ENCODE measurements at places on chromosomes 7 and 10.
A peak's percentile ranks its signal among the peaks of the same experiment; 100 is the strongest.

DNA sequence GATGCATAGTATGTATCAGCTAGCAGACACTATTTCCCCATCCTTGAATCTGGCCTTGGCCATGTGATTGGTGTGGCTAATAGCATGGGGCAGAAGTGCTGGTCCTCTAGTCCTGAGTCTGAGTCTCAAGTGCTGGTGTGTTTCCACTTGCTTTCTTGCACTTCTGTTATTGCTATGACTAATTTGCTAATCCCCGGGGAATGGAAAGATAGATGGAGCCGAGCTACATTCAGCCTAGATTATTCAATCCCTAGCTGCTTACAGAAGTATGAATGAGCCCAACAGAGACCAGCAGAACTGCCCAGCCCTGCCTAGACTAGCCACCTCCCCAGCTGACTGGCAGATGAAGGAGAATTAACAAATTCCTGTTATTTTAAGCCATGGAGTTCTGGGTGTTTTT is 53.2 kb upstream of the SYPL1 start:
- DNase-seq = no peak

GRCh38 chr10:14382531-14382930 is 51.8 kb upstream of the FRMD4A start:
- no peak for DNase-seq

DNA sequence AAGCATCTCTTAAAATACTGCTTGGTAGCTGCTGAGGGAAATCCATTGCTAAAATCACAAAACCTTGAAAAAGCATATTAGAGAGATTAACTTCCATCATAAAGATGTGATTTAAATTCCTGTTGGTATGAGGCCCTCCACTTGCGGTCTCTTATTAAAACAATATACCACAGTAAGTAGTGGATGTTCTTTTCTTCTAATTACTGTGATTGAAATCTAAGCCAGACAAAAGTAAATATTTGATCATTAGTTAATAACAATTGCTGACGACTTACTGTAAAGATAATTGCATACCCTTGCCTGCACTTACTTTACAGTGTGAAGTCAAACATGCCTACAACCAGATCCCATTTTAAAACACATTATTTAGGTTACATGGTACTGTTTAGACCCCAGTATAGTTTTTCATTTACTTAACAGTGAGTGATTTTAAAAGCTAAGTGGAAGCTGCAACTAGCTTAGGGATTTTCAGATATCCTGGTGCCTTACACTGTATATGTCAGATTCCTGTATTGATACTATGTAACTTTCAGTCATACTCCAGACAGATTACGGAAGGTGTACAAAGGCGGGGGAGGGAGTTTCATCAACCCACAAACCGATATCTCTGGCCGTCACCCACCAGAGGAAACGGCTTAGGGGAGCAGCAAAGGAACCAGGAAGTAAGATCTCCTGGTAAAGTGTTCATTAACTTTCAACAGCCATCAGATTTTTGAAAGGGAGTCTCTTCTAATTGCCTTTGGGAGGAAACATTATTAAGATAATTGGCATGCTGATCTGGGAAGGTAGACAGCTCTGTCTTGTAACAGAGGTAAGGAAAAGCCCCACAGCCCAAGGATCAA is 986 bp downstream of the NRP1 start:
- peak; percentile 53 for DNase-seq

- DNase-seq = no peak
Observed at GRCh38 chr7:141748396-141748795, 10.2 kb downstream of the SSBP1 start.

DNA sequence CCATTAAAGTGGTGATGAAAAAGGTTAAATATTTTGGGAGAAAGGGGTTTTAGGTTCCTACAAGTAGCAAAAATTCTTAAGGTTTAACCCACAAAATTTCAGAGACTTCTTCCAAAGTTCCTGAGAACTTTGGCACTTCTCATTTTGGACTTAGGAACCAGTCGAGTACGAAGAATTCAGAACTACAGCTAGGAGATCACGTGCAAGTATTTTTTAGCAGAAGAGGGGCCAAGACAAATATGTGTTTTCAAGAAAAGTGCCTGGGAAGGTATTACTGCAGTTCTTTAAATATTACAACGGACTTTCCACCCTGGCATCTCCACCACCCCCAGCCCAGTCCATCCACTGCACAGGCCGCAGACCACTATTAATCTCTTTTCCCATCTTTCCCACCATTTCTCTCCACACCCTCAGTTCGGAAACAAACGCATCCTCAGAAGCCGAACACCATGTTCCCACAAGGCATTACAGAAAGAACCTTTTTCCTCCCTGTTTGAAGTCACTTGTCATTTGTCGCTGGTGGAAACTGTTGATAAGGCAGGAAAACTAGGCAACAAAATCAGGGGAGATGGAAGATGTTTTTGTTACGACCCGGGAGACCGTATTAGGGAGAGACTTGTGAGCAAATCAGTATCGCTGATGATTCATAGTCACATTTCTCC is 7.1 kb downstream of the INHBA start:
- no peak for DNase-seq

- DNase-seq = peak; percentile 15
Observed at GRCh38 chr10:69179089-69179742, 818 bp upstream of the SUPV3L1 start.

DNA sequence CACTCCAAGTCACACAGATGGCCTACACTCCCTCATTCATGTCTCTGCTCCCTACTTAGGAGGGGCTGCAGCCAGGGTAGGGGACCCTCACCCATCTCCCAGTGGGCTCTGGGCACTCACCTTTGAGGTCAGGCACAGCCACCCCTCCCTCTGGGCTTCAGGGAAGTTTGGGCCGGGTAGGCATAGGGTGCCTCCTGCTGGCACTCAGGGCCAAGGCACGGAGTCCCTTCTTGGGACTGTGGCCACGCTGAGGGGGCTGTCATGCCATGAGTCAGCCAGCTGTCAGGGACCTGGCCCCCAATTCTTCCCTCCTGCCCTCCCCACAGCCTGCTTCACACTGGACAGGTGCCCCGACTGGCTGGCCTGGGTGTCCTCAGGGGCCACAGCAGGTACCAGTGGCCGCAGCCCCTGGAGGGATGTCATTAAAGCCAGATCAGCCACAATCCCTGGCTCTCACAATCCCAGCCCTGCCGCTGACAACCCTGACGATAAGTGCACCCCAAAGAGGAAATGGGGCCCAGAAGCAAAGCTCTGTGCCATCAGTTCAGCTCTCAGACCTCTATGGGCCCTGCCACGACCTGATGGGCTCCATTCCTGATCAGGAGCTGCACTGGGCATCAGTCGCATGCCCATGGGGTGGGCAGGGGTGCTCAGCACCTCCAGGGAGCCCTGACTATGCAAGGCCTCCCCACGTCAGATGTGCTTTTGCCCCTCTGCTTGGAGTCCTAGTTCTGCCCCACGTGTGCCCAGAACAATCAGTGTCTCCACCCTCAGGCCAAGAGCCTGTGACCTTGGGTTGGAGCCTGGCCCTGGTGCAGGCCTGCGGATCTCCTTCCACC is 34.1 kb upstream of the RET start:
- no peak for DNase-seq

DNA sequence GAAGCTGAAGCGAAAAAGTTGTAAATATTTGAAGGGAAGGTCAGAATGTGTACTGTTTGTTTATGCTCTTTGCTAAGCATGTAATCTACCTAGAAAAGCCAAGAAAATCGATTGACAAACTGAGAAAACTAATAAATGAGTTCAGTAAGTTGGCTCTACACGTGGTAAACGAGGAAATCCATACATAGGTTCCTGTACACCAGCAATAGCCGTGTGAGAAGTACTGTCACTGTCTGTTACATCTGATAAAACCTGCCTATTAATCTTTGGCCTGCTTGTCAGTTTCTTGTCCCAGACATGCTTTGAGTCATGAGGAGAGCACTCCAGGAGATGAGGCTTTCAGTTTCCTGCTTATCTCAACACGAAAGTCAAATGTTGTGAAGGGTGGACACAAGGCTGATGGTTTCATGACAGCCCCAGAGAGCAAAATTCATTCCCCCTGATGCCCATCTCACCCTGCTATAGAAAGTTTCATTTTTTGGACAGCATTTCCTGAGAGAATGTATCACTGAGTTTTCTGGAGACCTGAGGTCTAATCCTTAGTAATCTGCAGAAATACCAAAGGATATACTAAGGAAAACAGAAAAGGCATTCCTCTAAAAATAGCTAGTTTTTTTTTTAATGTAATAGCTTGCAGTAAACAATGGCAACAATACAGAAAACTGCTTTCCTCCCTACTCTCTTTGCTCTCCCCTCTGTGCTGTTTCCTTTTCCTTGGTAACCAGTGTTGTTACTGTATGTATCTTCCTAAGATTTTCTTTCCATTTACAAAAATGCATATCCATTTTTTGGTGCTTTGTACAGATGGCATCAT is 18.8 kb downstream of the BMPR1A start:
- DNase-seq = no peak

GRCh38 chr10:74750848-74751274 is 75.5 kb upstream of the KAT6B start:
- DNase-seq = no peak

DNA sequence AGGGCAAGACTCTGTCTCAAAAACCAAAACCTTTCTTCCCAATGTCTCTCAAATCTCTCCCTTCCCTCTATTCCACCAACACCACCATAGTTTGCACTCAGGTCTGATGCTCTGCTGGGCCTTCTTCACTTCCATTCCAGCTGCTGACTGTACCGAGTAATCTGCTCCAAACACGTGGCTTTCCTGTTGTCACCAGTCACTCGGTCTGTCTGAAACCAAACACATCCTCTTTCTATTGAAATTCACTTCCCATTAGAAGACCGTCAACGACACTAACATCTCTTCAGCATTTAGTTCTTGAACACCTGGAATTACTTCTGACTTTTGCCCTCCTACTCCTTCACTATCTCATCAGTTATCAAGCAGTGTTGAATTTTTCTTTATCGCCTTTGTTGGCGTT is 4.7 kb upstream of the NRF1 start:
- no peak for DNase-seq

- DNase-seq = no peak
Observed at GRCh38 chr7:132108563-132108962, 467.7 kb downstream of the PLXNA4 start.

GRCh38 chr10:66045859-66046258 is 880.0 kb upstream of the LRRTM3 start:
- no peak for DNase-seq

DNA sequence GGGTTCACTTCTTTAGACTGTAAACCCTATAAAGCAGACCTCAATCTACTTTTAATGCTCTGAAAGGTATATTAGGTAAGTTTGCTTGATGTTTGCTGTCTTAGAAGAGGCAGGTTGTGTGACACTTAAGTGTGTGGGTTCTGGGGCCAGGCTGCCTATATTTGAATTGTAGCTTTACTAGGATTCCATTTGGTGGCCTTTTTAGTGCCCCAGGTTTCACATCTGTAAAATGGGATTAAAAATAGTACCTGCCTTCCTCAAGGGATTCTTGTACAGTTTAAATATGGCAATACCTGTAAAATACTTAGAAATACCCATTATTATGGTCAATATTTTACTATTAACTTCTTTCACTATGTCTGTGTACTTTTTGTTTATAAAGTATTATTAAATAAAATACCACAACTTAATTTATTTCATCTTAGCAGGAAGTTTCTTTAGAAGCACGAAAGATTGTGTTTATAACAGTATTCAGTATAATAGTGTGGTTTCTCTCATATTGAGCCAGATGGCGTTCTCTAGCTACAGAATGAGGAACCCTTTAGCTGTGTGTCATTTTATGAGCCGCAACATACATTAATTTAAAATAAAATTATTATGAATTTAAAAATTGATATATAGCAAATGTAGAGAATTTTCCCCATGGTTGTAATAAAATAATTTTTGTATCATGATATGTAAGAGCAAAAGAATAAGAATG is 94.2 kb downstream of the CDK14 start:
- DNase-seq = no peak

DNA sequence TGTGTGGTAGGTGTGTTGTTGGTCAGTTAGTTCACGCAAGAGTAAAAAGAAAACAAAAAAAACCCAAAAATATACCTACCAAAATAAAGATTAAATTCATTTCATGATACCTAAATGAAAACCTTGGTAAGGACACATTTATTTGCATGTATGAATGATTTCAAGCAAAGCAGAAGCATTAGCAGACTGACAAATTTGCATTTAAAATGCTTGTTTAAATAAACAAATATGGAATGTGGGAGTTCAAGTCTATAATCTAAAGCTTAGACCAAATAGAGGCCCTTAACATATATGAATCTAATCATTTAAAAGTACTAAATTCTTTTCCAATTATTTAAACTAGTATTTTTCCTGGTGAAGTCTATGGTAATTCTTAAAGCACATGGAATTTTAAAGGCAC is 35.8 kb downstream of the GNAT3 start:
- DNase-seq = no peak

- DNase-seq = peak; percentile 69
Observed at GRCh38 chr7:362402-363096, 72.6 kb downstream of the FOXL3 start.

- DNase-seq = no peak
Observed at GRCh38 chr7:144824360-144824759, 11.5 kb downstream of the TPK1 start.

DNA sequence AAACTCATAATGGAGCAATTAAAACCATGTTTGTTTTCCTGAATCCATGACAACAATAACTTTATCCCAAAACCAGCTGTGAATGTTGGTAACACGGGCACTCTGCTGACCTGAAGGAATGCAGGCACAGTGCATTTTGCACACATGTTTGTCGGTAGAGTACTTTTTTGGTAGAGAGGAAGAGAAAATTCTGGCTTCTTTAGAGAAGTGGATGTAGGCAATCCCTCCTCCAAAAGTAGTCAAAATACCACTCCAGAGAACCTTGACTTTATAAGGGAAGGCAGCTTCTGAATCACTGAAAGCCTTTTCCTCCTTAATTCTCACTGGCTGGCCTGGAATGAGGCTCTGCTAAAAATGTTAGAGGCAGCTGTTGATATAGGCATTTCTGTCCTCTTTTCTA is 15.8 kb upstream of the ACTA2 start:
- no peak for DNase-seq

DNA sequence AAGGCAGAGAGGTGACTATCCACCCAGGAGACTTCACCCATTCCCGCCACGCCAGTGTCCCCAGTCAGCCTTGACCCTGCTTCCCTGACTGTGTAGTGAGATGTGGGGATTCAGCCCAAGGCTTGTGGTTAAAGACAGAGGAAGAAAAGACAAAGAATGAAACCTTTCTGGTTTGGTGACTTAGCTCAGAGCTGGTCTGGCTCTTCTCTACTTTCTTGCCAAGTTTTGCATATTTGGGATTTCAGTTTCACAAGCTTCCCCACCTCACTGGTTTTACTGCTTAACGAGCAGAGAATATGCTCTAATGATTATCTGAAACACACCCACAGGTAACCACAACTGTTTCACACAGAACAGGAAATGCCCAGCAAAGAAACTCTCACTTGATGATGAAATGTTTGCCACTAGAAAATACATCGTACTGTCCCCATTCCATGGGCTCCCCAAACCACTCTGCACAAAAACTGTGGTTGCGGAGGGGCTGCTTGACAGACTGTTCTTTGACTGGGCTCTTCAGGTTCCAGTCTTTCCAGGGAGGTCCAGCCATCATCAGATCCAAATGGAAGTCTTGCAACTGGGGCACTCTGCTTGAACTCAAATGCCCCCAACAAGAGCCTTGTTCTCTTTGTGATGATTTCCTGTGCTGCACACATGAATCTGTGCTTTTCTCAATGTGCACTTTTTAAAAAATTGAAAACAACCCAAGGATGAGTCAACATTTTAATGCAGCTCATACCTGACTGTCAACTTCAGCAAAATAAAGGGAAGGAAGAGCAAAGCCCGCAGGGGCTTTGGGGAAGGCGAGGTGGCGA is 95.5 kb downstream of the CTBP2 start:
- DNase-seq = peak; percentile 32

Data from stimulated activated CD4-positive, alpha-beta T cell treated with anti-CD3 and anti-CD28 coated beads, Interleukin-15, amount 100 ng/mL, for 24 hours (primary cell).